ENCODE measurements at places on chromosomes 2 and 18.

- no peak for DNase-seq
Measured at GRCh38 chr2:142435847-142436246, 305.0 kb upstream of the LRP1B start.

DNA sequence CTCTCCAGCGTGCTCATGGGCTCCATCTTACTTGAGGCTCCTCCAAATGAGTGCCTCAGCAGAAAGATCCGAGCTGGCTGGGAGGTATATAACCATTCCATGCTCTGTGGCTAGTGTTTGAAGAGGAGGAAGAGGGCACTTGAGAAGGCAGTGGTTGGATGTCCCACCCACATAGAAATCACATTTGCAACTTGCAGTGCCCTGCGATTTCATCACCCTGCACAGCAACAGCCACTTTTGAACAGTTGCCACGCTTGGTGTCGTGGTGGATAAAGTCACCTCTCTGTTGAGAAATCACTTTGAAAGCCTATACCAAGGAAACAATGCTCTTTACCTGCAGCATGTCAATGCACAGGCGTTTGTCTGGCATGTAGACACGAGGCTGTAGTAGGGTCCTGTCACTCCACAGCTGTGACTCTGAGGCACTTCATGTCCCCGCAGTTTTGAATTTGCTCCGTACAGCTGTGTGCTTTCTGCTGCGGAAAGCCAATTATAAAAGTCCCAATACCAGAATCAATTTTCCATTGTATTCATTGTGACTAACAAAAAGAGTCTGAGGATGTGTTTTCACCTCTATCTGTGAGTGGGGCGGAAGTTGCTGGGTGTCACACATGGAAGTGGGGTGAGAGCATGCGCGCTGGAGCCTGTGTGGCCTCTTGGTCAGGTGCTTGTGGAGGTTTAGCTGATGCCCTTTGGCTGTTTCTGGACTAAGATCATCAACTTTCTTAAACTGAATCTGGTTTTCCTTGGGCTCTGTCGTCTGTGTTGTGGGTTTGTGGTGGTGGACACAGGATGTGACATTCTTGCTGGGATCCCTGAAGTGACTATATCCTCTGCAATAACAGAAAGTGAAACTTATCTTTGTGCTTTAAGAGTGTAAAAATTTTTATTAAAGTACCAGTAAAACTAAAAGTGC lies 2.8 kb downstream of the CNDP2 start:
- DNase-seq, result peak; percentile 77

- DNase-seq, result no peak
Measured at GRCh38 chr2:109157563-109158105, 28.6 kb downstream of the SH3RF3 start.

GRCh38 chr2:101328474-101329007 lies 20.0 kb upstream of the RNF149 start:
- peak; percentile 61 for DNase-seq

- DNase-seq, result no peak
Measured at GRCh38 chr2:117058366-117058765, 756.1 kb upstream of the DDX18 start.

Data from activated T-helper 1 cell treated with anti-CD3 and anti-CD28 coated beads, Interleukin-12 subunit alpha, Interleukin-12 subunit beta, Interleukin-2, Interleukin-4 antibody, amounts not matched to agents 30 ng/mL and 10 ng/mL and 1 ng/mL, durations not matched to agents 14 hours and 24 hours and 36 hours (primary cell).